Activated naive CD4-positive, alpha-beta T cell treated with Interleukin-2 at 50 U/mL for 16 hours (primary cell): ENCODE measurements at places on chromosomes 12 and 14.

GRCh38 chr12:33547084-33547483 is 107.5 kb upstream of the SYT10 start:
- DNase-seq = no peak

DNA sequence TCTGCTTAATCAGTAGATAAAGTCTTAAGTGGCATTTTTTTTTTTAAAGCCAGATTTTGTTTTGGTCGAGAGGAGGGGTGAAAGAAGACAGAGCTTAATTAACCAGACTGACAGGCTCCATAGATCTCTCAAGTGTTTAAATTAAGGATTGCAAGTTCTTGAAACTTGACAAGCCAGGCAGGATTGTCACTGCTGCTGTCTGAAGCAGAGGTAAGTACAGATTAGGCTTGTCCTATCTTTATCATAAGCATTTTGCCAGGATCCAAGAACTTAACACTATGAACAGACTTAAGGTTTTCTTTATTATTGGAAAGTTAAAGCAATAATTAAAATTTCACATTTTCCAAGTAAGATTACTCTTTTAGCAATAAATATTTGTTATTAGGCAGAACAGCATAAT is 179.6 kb upstream of the LMO3 start:
- DNase-seq = no peak

DNA sequence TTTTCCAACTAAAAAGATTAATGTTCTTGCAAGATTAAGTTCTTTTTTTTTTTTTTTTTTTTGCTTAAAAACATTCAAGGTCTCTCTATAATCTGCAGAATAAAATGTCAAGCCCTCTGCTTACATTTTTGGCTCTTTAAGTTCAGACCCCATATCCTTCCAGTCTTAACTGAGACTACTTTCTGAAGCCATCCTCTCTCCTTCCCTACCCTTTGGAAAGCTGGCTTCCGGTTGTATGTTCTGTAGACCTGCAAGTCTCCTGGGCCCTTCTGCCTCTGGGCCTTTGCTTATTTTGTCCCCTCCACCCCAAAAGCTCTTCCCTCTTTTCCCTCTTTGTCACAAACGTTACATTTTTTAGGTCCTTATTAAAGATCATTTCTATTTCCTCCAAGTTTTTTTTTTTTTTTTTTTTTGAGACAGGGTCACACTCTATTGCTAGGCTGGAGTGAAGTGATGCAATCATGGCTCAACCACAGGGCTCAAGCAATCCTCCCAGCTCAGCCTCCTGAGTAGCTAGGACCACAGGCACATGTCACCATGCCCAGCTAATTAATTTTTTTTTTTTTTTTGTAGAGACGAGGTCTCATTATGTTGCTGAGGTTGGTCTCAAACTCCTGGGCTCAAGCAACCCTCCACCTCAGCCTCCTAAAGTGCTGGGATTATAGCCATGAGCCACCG is 46.5 kb downstream of the PTPRB start:
- no peak for DNase-seq

DNA sequence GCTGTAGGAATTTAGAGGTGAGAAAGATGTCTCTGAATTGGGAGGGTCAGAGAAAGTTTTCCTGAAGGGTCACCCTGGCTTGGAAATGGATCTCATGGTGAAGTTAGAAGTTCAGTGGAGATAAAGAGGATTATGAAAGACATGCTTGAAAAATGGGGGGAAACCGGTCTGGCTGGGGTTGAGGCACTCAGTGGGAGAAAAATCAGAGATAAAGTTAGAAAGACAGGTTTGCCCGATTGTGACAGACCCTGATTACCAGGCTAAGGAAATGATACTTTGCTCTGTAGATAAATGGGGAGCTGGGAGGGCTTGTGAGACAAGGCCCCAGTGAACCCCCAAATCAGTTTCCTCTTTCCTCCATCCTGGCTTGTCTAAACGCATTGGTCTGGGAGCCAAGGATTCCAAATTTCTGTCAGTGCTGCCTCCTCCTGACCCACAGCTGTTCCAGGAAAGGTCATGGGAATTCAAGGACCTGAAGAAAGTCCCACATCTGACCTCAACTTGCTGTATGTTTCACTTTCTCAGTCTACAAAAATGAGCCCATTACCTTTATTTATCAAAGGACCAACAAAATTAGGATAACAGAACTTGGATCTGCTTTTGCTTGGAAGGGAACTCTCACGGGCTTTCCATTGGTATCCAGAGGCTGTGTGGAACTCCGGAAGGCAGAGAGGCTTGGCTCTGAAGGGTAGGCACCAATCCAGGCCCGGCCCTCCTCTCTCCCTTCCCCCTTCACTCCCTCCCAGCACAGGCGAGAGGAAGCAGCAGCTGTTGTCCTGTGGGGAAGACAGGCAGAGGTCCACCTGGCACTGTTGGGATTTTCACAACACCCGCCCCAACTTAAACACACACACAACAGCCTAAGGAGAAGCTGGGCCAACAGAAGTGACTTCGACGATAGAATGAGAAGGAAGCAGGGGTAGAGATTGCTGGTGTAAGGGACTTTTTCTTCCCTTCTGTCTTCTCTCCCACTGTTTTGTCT is 3.4 kb upstream of the RNASE7 start:
- no peak for DNase-seq

GRCh38 chr14:95664066-95664465 is 22.2 kb upstream of the TCL1B start:
- DNase-seq = no peak

DNA sequence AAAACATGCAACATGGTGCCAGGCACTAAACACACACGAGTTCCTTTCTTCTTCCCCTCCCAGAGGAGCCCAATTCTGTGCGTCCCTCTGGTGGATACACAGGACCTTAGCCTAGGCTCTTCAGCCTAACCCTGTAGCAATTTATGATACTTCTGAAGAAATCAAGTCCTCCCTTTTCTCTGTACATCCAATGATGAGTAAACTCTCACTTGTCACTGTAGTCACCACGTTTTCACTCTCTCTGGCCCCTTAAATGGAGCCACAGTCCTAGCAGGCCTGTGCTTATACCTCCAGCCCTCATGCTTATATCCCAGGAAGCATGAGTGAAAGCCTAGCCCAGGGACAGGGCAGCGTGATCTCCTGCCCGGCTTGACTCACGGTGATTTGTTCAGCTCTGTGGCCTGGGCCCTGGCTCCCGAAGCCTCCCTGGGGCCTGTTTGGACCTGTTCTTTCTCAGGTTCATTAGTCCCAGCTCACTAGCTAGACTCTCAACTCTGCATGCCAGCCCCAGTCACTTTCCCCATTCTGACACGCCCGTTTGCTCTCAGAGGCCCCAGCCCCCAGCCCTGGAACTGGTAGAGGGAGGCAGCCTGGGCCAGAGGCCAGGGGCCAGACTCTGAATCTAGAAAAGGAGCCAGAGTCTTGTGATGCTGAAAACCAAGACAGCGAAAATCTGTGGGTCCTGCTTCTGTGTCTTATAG is 24.1 kb upstream of the PLEKHG3 start:
- no peak for DNase-seq

DNA sequence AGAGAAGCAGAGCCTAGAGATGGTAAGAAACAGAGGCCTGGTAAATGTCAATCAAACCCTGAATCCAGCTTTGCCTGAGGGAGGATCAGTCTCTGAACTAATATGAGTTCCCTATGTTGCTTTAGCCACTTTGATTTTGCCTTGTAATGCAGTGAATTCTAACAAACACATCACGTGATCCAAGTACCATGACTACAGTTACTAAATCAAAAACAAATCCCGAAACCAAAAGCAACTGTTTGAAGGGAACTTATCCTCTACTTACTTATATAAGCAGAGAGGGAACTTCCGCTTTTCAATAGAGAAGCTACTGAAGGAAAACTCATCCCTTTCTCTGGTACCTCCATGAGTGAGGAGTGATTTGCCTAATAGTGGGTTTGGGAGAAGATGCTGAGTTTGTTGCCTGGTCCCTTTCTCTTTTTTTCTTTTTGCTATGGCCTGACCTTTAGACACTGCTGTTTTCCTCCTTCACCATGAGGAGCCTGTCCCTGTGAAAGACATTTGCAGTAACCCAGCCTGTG is 7.7 kb upstream of the PPTC7 start:
- DNase-seq = no peak

GRCh38 chr14:95774265-95775160 is 60.6 kb upstream of the TCL1A start:
- peak; percentile 48 for DNase-seq

- DNase-seq = no peak
These were observed 213.0 kb upstream of the PDE3A start for GRCh38 chr12:20155374-20155773.

DNA sequence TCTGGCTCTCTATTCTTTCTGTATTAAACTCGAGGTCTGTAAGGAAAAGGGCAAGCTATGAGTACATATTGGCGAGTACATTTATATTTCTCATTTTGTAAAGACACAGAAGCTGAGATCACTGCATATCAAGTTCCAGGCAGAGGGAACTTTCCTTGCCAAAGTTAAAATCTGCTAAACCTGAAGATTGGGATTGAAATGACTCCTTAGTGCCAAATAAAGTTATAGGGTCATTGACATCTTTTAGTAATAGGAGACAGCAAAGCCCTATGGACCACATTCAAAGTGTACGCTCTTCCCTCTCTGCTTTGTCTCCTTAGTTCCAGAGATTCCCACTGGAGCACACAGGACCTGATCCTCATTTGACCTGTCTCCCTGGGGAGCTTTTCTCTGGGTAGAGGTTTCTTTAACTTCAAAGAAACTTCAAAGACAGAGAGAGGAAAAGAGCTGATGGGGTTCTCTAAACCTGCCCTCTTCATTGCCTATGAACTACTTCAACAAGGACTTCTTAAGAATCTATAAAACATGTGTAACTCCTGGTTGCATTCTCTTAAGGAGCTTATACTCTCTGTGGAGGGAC is 42.6 kb upstream of the PTPRR start:
- no peak for DNase-seq

DNA sequence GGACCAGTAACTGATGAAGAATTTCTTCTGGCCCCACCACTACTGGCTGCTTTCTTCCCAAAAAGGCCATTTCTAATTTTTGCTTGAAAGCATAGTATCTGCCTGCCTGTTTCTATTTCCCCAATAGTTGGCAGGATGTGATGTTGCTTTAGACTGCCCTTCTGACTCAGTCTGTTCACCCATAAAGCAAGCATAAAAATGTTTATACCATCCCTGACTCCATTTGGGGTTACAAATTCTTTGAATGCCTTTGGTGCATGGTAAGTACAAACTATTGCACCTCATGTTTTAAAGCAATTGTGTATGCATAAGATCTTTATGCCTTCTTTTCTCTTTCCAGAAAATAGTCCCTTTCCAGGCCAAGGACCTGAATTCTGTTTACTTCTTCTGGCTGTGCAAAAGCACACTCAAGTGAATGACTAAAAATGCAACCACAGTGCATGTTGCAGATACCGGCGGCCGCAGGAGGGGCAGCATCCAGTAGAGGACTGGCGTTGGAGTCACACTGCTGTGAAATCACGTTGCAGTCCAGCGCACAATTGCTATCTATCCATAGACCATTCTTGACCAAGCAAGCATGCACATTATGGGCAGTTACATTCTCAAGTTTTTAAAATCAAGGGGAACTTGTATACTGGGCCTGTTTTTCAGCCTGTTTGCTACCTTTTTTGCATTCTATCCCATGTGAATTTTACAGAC is 82.4 kb downstream of the SLC5A8 start:
- no peak for DNase-seq

GRCh38 chr14:68245146-68246073 is 425.8 kb downstream of the RAD51B start:
- DNase-seq = no peak

DNA sequence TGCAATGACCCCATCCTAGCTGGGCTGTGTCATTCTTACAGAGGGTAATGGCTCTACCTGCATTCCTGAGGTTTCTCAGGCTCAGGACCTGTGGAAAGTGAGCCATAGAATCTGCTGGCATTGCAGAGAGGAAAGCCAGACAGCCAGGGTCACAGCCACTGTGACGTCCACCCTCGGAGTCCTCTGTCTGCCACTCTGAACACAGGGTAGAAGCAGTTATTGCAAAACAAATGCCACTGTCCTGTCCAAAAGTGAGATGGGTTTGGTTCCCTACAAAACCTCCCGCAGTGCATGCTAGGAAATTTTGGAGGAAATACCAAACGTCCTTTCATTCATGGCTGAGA is 37.8 kb downstream of the TNFAIP2 start:
- DNase-seq = no peak

- DNase-seq = no peak
These were observed 54.2 kb downstream of the FNTB start for GRCh38 chr14:65040666-65041433.

- no peak for DNase-seq
These were observed 237.0 kb upstream of the TBX3 start for GRCh38 chr12:114920771-114921554.
